ENCODE measurements at places on chromosomes 5 and 9.

DNA sequence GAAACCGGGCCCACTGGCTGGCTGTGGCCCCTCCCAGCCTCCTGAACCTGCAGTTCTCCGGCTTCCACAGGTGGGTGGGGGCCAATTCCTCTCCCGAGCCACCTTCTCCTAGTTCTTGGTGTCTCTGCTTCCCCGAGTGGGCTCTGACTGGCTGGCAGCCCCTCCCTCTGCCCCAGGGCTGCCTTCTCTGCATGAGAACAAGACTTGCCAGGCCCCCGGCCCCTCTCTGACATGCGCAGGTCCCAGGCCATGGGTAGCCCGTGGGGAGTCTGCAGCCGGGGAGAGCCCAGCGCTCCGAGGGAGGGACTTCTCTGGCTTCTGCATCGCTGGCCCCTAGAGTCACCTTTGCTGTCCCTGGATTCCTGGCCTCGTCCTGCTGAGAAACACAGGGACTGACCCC, 421.7 kb downstream of the IRX2 start:
- no peak for DNase-seq

DNA sequence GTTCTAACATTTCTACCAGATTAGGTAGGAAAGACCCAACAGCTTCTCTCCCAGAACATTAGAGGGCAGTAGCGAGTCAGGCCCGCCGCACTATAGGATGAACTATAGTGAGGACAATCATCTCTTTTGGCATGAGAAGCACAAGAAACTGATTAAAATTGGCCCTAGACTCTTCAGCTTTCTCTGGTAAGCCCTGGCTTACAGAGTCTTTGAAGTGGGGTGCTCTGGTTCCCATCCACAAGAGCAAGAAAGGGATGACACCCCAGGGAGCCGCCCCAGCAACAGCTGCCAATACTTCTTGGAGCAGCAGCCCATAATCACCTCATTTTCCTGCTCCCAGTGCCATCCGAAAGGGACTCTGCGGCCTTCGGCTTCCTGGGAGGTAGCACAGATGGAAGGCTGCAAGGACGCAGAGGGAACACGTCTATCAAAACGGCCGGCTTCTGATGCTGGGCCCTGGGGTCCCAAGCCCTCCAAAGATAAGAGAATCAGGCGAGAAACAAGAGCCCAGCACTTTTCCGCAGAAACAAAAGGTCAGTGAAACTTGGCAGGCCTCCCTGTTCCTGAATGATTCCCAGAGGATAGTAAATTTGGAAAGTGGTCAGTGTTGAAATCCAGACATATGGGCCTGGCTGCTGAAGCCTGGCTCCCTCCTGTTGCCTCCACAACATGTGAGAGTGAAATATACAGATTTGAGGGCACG, 69.3 kb downstream of the HSD17B3 start:
- peak; percentile 4 for DNase-seq

DNA sequence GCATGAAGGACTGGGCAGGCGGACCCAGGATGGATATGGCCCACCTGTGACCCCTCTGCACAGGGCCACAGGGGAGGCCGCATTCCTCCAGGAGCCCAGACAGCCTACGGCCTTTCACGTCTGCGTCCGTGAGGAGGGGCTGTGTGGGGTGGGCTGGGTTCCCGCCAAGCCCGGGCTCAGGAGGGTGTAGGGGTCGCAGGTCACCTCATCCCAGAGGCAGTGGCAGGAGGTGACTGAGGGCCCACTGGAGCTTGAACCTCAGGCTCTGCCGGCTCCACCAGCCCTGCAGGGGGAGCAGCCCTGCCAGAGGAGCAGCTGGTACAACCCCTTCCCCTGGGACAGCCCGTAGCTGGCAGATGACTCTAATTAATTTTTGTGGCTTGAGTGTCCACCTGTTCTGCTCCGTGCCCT, 40.7 kb upstream of the CACNA1B start:
- no peak for DNase-seq

GRCh38 chr9:37083654-37084053, 36.7 kb upstream of the ZCCHC7 start:
- no peak for DNase-seq

GRCh38 chr5:143977891-143978461, 166.0 kb downstream of the HMHB1 start:
- no peak for DNase-seq

GRCh38 chr5:90650767-90651166, 92.2 kb downstream of the ADGRV1 start:
- DNase-seq, result no peak
